ENCODE measurements at places on chromosomes 1 and 21.
A peak's percentile ranks its signal among the peaks of the same experiment; 100 is the strongest.

DNA sequence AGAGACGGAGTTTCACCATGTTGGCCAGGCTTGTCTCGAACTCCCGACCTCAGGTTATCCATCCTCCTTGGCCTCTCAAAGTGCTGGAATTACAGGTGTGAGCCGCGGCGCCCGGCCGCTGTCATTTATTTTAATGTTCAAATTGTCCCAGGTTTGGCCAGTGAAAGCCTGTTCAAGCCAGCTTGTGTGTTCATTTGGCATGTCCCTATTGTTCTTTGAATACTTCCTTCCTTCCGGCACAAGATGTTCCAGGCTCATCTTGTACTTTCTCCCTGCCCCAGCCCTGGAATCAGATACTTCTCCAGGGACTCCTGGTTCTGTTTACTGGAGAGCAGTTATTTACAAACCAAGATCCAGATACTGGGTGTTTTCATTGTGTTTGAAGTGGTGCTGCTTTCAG is 37.0 kb downstream of the ZBTB8B start:
- H3K27ac ChIP-seq = peak overlapping the region; percentile 92
- H3K36me3 ChIP-seq = no peaks in the 10 kb centered on the region
- H3K27me3 ChIP-seq = no peaks in the 10 kb centered on the region
- no peaks in the 10 kb centered on the region for H3K4me1 ChIP-seq
- no peak overlapping the region for H3K4me3 ChIP-seq
- DNase-seq = peak; percentile 68

DNA sequence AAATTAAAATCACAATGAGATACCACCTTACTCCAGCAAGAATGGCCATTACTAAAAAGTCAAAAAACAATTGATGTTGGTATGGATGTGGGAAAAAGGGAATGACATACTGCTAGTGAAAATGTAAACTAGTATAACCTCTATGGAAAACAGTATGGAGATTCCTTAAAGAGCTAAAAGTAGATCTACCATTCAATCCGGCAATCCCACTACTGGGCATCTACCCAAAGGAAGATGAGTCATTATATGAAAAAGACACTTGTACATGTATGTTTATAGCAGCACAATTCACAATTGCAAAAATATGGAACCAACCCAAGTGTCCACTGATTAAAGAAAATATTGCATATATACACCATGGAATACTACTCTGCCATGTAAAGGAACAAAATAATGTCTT is 37.2 kb downstream of the SUSD4 start:
- no peaks in the 10 kb centered on the region for H3K27me3 ChIP-seq
- no peak overlapping the region for H3K4me3 ChIP-seq
- H3K4me1 ChIP-seq = no peaks in the 10 kb centered on the region
- DNase-seq = no peak
- no peaks in the 10 kb centered on the region for H3K36me3 ChIP-seq

DNA sequence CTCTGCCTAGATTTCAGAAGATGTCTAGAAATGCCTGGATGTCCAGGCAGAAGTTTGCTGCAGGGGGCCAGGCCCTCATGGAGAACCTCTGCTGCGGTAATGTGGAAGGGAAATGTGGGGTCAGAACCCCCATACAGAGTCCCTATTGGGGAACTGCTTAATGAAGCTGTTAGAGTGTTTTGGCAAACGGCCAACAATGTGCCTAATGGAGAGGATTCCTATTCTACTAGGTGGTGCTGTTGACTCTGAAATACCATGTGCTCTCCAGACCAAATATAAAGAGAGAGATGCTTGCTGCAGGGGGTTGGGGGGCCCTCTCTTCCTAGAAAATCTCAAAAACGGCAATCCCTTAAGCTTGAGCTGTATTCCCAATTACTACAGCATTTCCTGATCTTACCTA is 57.1 kb upstream of the DR1 start:
- H3K27me3 ChIP-seq = no peaks in the 10 kb centered on the region
- no peak overlapping the region for H3K27ac ChIP-seq
- H3K4me1 ChIP-seq = no peaks in the 10 kb centered on the region
- no peak for DNase-seq
- peaks cover 25% of the 10 kb centered on the region for H3K36me3 ChIP-seq

DNA sequence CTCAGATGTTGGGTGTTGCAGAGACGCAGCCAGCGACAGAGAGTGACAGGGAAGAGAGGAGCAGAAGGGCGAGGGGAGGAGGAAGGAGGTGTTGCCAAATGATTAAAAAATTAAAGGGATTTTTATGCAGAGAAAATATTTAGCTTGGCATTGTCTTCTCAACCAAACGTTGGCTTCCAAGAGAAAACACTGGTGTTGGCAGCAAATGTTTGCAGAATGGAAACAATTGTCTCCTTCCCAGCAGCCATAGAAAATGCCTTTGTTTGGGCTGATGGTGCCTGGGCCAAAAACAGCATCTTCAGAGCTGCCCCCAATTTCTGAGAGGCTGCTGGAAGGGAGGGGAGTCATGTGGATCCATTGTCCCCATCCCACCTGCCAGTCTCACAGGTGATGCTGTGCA is 29.7 kb upstream of the GRIK3 start:
- no peak for DNase-seq
- no peaks in the 10 kb centered on the region for H3K4me1 ChIP-seq
- H3K36me3 ChIP-seq = no peaks in the 10 kb centered on the region

DNA sequence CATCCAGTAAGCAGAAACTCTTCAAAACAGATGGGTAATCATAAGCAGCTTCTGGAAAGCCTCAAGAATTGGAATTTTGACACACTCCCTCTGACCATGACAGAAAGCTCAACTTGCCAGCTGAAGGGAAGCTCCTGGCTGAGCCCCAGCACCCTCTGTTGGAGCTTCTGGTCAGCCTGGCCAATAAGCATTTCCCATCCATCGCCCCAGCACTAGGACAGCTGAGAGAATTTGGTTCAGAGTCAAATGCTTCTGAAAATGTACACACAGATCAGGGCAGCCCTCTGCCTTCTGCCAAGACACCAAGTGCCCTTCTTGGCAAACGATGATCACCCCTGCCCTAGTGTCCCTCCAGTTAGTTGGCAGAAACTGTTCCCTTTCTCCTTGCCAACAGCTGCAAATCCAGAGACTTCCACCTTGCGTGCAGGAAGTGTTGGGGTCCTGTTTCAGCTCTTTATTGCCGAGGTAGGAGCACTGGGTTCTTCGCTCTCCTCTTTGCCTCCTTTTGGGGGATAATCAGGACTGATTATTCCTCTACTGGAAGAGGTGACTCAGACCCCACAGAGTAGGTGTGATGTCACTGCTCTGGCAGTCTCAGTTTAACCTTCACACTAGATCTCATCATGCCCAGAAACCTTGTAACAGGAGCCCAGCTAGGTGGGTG is 11.9 kb downstream of the PIGV start:
- H3K4me1 ChIP-seq = peaks cover 19% of the 10 kb centered on the region
- H3K27ac ChIP-seq = peak overlapping the region; percentile 32
- peak; percentile 71 for DNase-seq
- no peak overlapping the region for H3K4me3 ChIP-seq
- no peaks in the 10 kb centered on the region for H3K27me3 ChIP-seq

GRCh38 chr1:24318615-24319311 is 394 bp upstream of the GRHL3 start:
- DNase-seq = no peak
- no peaks in the 10 kb centered on the region for H3K36me3 ChIP-seq
- no peak overlapping the region for H3K4me3 ChIP-seq
- no peaks in the 10 kb centered on the region for H3K27me3 ChIP-seq
- H3K4me1 ChIP-seq = peaks cover 11% of the 10 kb centered on the region
- H3K27ac ChIP-seq = no peak overlapping the region

DNA sequence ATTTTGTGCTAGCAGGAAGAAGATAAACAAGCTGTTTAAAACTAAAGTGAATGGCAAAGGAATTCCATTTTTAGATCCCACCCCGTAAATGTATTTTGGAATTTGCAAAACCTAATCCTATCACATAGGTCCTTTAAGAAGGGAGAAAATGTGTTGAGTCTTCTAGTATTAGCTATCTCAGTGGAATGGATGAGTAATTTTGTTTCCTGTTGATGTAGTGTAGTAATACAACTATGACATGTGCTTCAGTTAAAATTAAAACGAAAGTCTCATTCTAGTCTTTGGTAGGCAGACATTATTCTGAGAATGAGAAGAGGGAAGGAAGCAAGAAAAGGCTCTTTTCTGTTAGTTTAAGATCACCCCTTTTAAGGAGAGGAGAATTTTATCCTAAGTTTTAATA is 265.9 kb upstream of the C1orf105 start:
- no peaks in the 10 kb centered on the region for H3K27me3 ChIP-seq
- no peak overlapping the region for H3K27ac ChIP-seq
- H3K4me1 ChIP-seq = no peaks in the 10 kb centered on the region

GRCh38 chr1:204445860-204446412 is 34.3 kb upstream of the PPP1R15B start:
- H3K36me3 ChIP-seq = peaks cover 64% of the 10 kb centered on the region
- no peak for DNase-seq
- H3K27ac ChIP-seq = no peak overlapping the region
- H3K4me3 ChIP-seq = no peak overlapping the region
- H3K4me1 ChIP-seq = peaks cover 42% of the 10 kb centered on the region

GRCh38 chr1:167561753-167562152 is 8.2 kb upstream of the CREG1 start:
- H3K4me1 ChIP-seq = no peaks in the 10 kb centered on the region
- no peak for DNase-seq
- H3K36me3 ChIP-seq = no peaks in the 10 kb centered on the region
- H3K27ac ChIP-seq = no peak overlapping the region

GRCh38 chr1:94332516-94332915 is 85.7 kb upstream of the ABCD3 start:
- H3K36me3 ChIP-seq = no peaks in the 10 kb centered on the region
- H3K27ac ChIP-seq = no peak overlapping the region
- H3K27me3 ChIP-seq = no peaks in the 10 kb centered on the region
- H3K4me3 ChIP-seq = no peak overlapping the region

DNA sequence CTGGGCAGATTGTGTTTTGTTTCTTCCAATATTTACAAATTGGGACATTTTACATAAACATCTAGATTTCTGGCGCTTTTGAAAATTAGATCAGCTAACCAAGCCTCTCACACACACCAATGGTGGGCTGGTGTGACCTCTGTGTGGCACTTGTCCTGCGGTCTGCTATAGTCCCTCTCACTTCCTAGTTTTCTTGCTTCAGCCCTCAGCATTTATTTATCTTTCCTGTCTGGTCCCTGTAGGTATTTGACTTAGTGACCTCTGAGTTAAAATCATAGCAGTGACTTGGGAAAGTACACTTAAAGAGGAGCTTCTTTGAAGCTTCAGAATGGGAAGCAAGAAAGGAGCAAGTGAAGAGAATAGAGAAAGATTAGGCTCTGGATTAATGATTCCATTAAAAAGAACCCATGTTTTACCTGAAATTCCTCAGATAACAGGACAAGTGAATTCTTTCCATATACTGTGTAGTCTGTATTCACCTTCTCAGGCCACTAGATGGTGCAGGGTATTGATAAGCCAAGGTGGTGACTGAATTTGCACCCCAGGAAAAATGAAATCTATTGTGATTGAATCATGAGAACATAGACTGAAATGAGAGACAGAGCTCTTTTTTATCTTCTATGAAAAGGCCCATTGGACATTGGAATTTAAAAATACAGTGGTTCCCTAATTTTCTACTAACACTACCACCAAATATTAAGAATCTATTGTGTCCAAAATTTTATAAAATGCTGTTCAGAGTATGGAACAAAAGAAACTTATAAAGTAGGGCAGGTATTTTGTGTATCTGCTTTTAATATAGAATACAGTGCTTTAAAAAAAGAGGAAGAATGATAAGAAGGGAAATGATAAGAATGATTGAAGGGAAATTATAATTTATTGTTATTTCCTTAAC is 7.1 kb upstream of the DIPK1A start:
- H3K27ac ChIP-seq = no peak overlapping the region
- H3K4me3 ChIP-seq = no peak overlapping the region
- H3K4me1 ChIP-seq = no peaks in the 10 kb centered on the region
- no peaks in the 10 kb centered on the region for H3K36me3 ChIP-seq
